ENCODE measurements at places on chromosomes 12 and 14.

DNA sequence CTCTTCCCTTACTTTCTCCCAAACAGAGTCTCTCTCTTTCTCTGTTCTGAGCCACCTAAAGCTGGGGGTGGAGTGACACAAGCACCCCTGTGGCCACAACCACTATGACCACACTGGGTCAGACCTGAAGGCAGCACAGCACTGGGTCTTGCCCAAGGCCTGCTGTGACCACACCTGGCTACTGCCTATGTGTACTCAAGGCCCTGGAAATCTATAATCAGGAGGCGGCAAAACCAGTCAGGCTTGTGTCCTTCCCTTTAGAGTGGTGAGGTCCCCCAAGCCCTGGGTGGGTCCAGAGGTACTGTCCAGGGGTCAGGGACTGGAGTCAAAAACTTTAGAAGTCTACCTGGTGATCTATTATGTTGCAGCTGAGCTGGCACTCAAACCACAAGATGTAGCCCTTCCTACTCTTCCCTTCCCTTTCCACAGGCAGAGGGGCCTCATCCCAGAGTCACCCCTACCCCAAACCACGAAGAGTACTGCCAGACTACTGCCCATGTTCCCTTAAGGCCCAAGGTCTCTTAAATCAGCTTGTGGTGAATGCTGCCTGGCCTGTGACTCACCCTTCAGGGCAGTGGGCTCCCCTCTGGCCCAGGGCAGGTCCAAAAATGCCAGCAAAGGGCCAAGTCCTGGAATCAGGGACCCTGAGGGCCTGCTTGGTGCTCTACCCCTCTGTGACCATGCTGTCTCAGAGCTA is 179.8 kb upstream of the DYRK2 start:
- DNase-seq = no peak

GRCh38 chr14:33401311-33401710 is 462.6 kb downstream of the NPAS3 start:
- DNase-seq = no peak

- DNase-seq = no peak
These were observed 53.9 kb downstream of the ANAPC7 start for GRCh38 chr12:110349514-110350151.

DNA sequence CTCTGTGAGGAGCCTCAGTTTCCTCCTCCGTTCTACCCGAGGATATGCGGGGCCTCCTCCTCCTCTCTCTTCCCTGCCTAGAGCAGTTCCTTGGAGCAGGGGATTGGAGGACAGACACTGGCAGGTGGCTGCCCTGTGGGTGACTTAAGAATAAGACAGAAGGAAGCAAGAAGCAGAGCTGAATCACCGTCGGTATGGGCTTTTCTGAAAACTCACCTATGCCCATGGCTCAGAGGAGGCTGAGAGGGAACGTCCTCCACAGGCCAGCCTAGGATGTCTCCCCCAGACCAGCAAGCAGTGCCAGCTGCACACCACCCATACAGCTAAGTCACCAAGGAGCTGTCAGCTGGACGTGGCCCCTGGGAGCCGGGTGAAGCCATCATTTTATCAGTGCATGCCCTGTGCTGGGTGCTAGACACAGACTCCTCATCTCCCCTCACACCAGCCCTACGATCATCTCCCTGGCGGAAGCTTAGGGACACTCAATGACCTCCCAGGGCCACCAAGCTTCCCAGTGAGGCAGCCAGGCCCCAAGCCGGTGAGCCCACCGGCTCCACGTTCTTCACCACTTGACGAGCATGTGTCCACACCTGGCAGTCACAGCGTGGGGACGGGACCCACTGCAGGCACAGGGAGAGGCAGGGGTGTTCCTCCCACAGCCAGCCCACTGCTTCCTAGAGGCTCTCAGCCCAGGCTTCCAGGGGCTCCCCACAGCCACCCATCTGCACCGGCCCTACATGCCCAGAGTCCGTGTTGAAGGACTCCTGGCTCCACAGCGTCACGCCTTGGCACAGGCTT is 21.4 kb downstream of the ITPK1 start:
- DNase-seq = no peak

DNA sequence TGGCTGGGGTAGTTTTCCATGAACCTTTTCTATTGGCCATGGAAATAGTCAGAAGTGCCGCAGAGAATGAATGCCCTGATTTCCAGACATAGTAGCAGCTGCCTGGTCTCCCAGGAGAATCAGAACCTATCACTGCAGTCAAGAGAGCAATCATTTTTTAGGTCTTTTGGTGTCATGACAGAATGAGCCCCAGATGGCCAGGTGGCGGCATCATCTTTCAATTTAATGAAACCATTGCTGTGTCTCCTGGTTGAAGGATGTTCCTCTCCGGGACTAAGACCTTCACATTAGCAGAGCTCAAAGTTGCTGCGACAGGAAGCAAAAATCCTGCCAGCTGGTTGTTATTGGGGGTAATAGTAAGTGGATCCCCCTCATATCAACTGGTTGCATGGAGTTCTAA is 18.8 kb downstream of the TNFAIP2 start:
- DNase-seq = no peak

- DNase-seq = no peak
These were observed 358.5 kb upstream of the SFSWAP start for GRCh38 chr12:131352296-131352900.
